ENCODE measurements at places on chromosomes 2 and 18.

DNA sequence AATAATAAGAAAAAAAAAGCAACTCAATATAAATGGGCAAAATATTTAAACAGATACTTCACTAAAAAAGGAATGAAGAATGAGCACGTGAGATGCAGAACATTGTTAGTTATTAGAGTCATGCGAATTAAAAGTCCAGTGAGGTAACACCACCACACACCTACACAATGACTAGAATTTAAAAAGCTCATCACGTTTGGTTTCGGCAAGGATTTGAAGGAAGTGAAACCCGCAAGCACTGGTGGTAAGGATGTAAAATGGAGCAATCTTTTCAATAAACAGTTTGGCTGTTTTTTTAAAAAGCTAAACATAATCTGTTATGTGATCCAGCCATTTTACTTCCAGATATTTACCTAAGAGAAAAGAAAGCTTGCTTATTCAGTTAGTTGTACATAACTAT, 1181.6 kb upstream of the CELF4 start:
- DNase-seq, result no peak

GRCh38 chr18:2997846-2998564, 14.9 kb downstream of the LPIN2 start:
- no peak for DNase-seq

DNA sequence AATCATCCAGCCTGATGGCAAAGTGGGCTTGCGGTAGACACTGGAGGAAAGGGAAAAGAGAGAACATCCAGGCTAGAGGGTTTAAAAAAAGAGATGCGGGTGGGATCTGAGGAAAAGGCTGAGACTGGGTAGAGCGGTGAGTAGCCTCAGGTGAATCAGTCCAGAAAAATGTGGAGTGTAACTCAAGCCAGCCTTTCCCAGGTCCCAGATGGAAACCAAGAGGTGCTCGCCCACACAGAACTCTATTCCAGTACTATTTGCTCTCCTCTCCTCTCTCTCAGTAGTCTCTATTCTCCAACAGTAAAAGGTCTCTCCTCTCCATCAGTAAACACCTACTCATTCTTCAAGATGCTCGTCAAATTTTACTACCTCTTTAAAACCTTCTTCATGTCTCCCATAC, 38.3 kb upstream of the NRP2 start:
- DNase-seq, result no peak

DNA sequence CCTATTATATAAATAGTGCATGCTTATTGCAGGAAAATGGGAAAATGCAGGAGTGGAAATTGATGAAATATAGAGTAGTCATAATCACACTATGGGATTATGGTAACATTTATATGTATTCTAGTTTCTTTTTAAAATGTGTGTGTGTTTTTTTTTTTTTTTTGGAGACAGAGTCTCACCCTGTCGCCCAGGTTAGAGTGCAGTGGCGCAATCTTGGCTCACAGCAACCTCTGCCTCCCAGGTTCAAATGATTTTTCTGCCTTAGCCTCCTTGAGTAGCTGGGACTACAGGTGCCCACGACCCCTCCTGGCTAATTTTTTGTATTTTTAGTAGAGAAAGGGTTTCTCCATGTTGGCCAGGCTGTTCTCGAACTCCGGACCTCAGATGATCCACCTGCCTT, 47.0 kb downstream of the BIRC6 start:
- DNase-seq, result no peak

DNA sequence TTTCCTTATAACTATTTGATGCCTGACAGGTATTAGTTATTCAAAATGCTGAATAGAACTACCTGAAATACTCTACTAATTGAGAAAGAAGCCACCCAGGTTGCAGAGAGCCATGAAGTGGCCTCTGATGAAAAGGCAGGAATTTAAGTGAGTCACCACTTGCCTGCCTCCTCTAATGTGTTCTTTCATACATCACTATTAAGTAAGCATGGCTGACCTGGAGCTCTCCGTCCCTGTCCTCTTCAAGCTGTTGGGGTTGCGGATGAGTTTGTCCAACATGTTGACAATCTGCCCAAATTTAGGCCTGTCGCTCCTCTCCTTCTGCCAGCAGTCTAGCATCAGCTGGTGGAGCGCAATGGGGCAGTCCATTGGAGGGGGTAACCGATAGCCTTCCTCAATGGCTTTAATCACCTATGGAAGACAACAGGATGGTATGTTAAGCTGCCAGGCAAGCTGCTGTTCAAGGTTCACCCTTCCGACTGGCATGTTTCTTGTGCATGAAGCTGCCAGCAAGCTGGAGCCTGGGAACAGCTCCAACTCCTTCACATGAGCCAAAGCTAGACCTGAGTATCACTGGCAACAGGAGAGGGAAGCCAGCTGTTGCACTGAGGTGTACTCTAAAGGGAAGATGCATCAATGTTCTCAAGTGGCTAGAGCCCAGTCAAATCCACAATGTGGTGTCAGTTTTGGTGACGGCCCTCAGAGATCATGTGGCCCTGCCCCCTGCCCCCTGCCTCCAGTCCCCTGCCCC, 142.2 kb downstream of the EPHA4 start:
- DNase-seq, result no peak

- no peak for DNase-seq
Measured at GRCh38 chr2:168601741-168602140, 145.7 kb downstream of the CERS6 start.

- DNase-seq, result no peak
Measured at GRCh38 chr2:74005786-74006185, 21.1 kb downstream of the TET3 start.

DNA sequence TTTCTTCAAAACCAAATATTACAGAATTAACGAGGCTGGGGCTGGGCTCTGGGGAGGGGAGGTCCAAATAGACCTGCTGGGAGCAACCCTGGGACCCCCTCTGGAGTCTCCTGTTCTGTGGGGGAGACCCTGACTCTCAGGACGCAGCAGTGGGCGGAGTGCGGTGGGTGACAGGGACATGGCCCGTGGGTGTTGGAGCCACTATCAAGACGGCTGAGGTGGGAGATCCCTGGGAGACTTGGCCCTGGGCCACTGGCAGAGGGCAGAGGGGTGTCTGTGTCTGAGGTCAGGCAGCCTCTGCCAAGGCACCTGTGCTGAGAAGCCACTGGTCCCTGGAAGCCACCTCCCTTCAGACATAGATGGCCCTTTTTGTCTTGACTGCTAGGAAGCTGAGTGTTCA, 79.5 kb upstream of the CTDP1 start:
- DNase-seq, result no peak

- no peak for DNase-seq
Measured at GRCh38 chr2:170408461-170409163, 230.7 kb downstream of the MYO3B start.

DNA sequence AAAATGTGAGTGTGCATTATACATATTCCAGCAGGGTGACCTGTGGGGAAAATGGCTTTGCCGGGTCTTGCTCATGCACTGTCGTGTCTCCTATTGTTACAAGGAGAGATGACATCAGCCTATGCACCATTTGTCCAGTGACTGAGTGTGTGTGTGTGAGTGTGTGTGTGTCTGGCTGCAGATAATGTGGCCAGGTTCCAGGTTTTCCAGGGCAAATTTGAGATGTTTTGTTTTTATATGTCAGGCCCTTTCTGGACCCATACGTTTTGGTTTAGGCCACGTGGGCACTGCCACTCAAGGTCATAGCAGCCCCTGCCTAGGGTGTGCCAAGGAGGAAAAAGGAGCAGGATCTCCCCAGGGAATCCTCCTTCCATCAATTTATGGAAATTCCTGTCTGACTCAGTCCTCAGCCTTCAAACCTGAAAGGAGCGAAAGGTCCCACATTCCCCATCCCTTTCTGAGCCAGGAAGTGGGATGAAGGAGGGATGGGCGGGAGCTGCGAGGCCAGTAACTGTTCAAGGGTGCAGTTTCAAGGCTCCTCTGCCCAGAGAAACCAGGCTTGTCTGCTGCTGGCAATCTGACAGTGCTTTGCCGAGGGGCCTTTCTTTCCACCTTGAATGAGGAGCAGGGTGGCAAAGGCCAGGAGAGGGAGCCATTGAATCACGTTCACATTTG, 93.0 kb upstream of the SMAD2 start:
- DNase-seq, result no peak

DNA sequence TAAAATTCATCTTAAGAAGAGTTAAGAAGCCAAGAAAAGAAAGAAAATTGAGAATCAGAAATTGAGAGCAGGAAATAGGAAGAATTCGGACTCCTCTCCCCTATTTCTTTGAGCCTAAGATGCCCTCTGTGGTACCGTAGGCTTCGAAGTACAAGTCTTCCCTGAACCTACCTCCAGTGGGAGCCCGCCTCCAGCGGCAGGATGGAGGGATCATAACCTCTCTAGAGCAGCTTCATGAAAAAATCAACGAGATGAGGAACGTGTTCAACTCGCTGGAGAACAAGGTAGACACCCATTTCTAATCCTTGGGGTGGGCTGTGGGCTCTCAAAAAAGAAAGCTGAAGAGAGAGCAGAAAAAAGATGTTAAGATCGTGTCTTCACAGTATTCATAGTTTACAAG, 36.3 kb downstream of the ARHGEF33 start:
- DNase-seq, result no peak

GRCh38 chr2:147331790-147332419, 512.9 kb upstream of the ACVR2A start:
- DNase-seq, result peak; percentile 2

- no peak for DNase-seq
Measured at GRCh38 chr2:234427081-234428061, 69.5 kb downstream of the ARL4C start.

GRCh38 chr2:218003281-218003944, 618 bp upstream of the TNS1 start:
- no peak for DNase-seq

DNA sequence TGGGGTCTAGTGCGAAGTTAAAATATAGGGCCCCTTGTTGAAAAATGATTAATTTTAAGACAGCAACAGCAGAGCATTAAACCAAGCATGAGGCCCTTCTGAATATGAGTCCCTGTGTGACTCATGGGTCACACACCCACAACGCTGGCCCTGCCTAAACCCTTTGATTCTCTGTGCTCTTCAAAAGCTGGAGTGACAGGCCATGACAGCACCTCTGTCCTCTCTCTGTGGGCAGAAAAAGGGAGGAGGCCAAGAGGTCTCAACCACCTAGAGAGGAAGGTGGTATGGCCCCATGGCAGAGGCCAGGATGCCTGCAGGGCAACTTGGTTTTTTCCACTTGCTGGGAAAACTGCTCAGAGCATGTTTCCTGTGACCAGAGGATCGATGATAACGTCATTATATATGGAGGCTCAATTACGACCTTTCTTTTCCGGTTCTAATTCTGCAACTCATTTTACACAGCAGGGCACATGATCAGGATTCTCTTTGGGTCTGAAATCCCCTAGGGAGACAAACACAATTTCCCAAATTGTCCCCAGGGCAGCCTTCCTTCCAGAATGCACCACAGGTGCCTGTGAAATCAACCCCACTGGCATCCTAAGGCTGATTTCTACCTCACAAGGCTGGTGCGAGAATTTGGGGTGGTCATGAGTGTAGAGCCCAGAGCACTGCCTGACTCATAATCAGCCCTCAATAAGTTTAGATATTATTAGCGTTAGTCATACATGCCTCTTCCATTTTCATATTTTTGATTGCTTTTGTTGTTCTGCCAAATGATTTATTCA, 102.0 kb upstream of the PPP1CB start:
- DNase-seq, result no peak

DNA sequence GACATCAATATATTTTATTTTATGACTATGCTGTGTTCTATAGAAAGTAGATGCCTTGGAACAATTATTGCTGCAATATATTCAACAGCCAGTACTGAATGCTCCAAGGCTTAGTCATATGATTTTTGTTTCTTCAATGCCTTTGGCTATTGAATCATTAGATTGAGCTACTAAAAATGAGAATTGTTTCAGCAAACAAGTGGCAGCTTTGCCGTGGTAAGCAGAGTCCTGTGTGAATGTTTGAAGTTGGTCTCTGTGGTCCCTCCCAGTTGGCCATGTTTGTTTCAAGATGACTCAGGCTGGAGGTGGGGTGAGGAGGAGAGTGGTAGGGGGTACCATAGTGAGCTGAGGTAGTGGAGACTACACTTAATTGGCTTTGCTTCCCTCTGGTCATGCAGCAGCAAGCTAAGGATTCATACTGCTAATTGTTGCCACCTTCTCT, 198.6 kb upstream of the EPAS1 start:
- DNase-seq, result no peak

DNA sequence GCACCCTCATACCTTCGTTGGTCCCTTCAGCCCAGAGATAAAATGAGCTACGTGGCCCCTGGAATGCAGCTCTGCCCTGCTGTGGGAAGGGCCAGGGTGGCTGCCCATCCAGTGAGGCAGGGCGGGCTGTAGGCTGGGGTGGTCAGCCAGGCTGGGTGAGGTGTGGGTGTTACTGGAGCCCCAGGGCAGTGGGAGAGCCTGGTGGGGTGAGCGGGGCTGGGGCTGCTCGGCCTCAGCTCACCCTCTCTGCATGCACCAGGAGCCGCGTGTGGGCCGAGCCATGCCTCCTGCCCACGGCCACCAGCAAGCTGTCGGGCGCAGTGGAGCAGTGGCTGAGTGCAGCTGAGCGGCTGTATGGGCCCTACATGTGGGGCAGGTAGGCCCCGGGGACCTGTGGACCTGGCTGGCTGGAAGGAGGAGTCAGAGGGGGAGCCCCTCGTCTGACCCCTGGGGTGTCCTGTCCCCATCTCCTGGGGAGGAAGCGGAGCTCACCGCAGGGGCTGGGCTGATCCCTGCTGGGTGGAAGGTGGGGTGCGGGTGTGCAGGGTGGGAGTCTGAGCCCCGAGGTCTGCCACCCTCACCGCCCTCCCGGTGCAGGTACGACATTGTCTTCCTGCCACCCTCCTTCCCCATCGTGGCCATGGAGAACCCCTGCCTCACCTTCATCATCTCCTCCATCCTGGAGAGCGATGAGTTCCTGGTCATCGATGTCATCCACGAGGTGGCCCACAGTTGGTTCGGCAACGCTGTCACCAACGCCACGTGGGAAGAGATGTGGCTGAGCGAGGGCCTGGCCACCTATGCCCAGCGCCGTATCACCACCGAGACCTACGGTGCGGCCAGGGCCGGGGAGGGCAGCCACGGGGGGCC, 5.5 kb downstream of the RNPEPL1 start:
- DNase-seq, result no peak

- no peak for DNase-seq
Measured at GRCh38 chr2:128347701-128348539, 29.3 kb upstream of the HS6ST1 start.

DNA sequence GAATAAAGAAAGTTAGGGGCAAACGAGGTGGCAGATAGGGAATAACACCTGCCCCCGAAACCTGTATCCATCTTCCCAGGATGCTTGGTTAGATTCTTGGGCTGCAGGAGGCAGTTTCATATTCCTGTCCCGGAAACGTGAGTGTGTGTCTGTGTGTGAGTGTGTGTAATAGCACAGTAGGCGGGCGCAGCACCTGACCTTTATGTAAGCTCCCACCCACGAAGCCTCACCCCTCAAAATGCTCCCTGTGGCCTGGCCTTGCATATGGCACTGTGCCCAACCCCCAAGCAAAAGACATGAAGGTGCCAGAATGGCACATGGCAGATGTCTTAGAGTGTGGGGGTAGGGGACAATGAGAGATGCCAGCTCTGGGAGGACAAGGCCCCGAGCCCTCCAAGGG, 48.9 kb downstream of the EFR3B start:
- no peak for DNase-seq

DNA sequence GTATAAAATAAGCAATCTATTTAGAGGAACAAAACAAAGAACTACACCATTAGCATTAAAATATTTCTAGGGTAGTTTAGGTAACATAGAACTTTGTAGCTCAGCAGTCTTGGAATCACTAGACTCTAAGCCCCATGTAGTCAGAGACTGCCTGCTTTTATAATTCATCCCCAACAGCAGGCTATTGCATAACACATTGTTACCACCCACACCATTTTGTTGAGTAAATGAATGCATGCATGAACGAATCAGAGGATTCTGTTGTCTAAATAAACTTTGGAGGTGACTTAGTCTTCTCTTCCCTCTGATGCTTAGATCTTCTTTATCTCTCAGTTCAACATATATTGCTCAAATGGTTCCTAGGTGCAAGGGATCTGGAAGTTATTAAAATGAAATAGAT, 167.6 kb upstream of the TNP1 start:
- no peak for DNase-seq
